Temporal lobe (tissue), 4 donors: ENCODE measurements at places on chromosomes 5 and 9. TPM values are rescaled to one million over a fixed set of nuclear protein-coding genes. Genes with fewer than 3 reads are reported as not detected.

N4BP3 gene
- total RNA-seq, result 7.4 TPM

VPS13A gene
- 19.4 TPM for total RNA-seq

PRRX2 gene
- total RNA-seq, result 0.25 TPM

CCNO gene
- not detected for total RNA-seq

MAMDC4 gene
- total RNA-seq, result 7.1 TPM

HSPA4 gene
- total RNA-seq, result 105 TPM

C7 gene
- total RNA-seq, result 4.4 TPM

GDNF gene
- total RNA-seq, result under 0.01 TPM

GABRA1 gene
- total RNA-seq, result 19.4 TPM

GRPEL2 gene
- 36.4 TPM for total RNA-seq

OLFM1 gene
- 75.5 TPM for total RNA-seq

FRMD3 gene
- 34.7 TPM for total RNA-seq

SLC34A3 gene
- total RNA-seq, result not detected

SIGMAR1 gene
- 19.2 TPM for total RNA-seq

LCP2 gene
- 0.98 TPM for total RNA-seq

SPINK6 gene
- not detected for total RNA-seq

LPAR1 gene
- 13.0 TPM for total RNA-seq
